ENCODE measurements at places on chromosomes 7 and 10.

DNA sequence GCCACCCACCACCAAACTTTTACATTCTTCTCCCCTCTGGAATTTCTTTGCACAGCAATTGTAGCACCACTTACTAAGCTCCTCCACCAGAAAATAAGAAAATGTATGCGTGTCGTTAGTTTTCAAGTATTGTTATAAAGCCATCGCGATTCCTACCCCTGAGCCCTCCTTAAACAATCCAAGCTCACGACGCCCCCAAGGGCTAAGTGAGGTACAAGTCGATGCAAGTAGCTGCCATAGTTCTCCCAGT lies 1.3 kb downstream of the FRAT2 start:
- no peaks in the 10 kb centered on the region for H3K27me3 ChIP-seq
- H3K27ac ChIP-seq, result peak overlapping the region; percentile 49
- no peak for DNase-seq
- H3K36me3 ChIP-seq, result no peaks in the 10 kb centered on the region
- H3K4me1 ChIP-seq, result peaks cover 28% of the 10 kb centered on the region
- peak overlapping the region; percentile 67 for H3K4me3 ChIP-seq

- H3K4me1 ChIP-seq, result no peaks in the 10 kb centered on the region
- no peak overlapping the region for H3K27ac ChIP-seq
- H3K36me3 ChIP-seq, result no peaks in the 10 kb centered on the region
- DNase-seq, result no peak
- no peaks in the 10 kb centered on the region for H3K27me3 ChIP-seq
- no peak overlapping the region for H3K4me3 ChIP-seq
Observed at GRCh38 chr10:33635967-33636515, 301.6 kb upstream of the NRP1 start.

GRCh38 chr7:91620827-91621226 lies 259.7 kb downstream of the MTERF1 start:
- no peaks in the 10 kb centered on the region for H3K27me3 ChIP-seq
- DNase-seq, result no peak
- no peaks in the 10 kb centered on the region for H3K4me1 ChIP-seq
- H3K27ac ChIP-seq, result no peak overlapping the region
- H3K4me3 ChIP-seq, result no peak overlapping the region
- H3K36me3 ChIP-seq, result no peaks in the 10 kb centered on the region

DNA sequence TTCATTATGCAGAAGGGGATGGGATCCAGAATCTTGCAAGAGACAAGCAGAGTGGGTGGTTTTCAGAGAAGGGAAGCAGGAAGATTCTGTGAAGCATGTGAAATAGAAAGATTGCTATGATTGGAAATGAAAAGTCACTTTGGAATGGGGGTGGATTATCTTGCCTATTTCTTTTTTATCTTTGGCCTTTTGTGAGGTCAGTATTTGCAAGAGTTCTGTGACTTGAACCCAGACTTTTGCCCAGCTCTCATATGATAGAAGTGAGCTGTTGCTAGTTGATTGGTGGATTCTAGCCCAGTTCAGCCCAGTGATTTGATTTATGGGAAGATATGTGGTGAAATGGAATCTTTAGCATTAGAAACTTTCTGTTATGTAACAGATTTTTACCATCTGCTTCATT lies 17.1 kb downstream of the ENTPD7 start:
- no peak overlapping the region for H3K4me3 ChIP-seq
- H3K36me3 ChIP-seq, result no peaks in the 10 kb centered on the region
- no peaks in the 10 kb centered on the region for H3K27me3 ChIP-seq
- H3K4me1 ChIP-seq, result no peaks in the 10 kb centered on the region
- no peak for DNase-seq

GRCh38 chr10:108515821-108516220 lies 1351.3 kb upstream of the SORCS1 start:
- DNase-seq, result no peak
- no peaks in the 10 kb centered on the region for H3K36me3 ChIP-seq
- H3K27ac ChIP-seq, result no peak overlapping the region
- H3K4me1 ChIP-seq, result no peaks in the 10 kb centered on the region
- no peak overlapping the region for H3K4me3 ChIP-seq
